ENCODE measurements at places on chromosomes 7 and 10.

- DNase-seq, result no peak
These were observed 56.1 kb upstream of the SH2B2 start for GRCh38 chr7:102230593-102230992.

DNA sequence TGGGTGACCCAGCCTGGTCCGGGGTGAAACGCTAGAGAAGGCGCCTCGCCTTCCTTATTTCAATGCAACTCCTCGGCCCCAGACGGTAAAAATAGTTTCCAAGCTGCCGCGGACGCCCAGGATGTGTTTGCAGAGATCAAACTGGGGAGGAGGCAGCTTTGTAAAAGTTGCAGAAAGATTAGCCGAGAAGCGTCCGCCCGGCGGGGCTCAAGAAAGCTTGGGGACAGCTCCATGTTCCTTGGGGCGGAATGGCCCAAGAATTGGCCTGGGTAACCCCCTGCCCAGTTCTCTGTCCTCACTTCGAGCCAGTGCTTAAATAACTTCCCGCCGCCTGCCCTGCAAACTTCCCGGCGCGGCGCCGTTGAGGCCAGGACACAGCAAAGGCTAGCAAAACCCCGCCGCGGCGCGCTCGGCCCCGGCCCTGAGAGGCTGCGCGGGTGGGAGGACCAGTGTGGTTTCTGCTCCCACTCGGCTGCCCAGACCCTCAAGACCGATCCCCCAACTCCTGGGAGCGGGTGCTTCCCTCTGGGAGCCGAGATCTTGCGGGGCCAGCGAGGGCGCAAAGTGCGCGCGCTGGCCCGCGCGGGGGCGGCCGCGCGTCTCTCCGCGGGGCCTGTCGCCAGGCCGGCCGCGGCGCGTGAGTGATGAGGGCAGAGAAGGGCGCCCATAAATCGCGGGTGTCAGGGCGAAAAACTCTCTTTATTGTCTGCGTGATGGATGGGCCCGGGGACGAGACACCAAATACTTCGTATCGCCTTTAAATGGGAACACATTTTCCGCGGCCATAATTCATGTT lies 6.3 kb upstream of the ZNF503 start:
- no peak for DNase-seq

GRCh38 chr7:37657816-37658215 lies 25.8 kb upstream of the GPR141 start:
- DNase-seq, result no peak

GRCh38 chr10:67884313-67884841 lies at the start of gene SIRT1:
SIRT1 (plus strand) TSS chr10:67884656; CDS start chr10:67884722, 66 bp downstream.
- peak; percentile 91 for DNase-seq

GRCh38 chr7:106345421-106346166 lies 60.8 kb upstream of the NAMPT start:
- DNase-seq, result peak; percentile 9

DNA sequence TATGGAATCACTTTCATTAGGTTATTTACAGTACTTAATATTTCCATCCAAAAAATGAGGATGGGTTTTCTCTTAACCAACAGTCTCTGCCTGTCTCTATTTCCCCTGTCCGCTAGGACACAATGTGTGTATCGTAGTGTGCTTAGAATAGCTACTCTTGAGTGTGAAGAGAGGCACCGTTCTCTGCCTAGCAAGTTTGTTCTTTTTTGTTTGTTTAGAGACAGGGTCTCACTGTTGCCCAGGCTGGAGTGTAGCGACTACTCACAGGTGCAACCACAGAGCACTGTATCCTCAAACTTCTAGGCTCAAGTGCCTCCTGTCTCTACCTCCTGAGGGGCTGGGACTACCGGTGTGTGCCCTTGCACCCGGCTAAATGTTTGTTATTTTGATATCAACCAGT lies 121.9 kb downstream of the ANK3 start:
- DNase-seq, result no peak

DNA sequence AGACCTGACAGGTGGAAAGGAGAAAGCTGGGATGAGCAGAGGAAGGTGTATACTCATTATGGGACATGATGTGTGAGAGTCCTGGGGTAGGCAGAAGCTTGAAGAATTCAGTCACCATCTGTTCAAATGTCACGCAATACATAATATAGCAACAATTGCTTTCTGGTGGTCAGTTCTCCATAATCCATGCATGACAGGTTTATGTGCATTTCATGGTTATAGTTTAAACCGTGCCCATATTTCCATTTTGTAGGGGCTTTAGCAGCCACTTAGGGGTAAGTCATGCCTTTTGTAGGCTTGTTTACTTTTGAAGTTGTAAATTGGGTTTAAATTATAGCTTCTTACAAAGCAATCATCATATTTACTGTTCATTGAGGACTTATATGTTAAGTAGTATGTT lies 158.8 kb downstream of the NXPH1 start:
- DNase-seq, result no peak

DNA sequence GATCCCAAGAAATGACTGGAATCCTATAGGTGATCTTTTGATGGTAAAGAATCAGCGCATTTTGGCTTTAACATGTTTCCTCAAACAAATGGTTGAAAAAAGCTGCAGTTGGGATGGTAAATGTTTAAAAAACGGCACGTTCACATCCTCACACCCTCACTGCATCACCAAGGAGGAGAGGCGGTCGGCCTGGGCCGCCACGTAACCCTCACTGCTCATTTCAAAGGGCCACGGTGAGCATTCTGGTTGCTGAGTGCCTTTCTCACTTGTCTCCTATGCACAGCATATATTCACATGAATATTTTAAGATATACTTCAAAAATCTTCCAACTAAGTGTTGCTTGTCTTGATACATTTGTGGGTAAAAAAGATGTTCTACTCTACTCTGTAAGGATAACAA lies 233.2 kb downstream of the DNAJB6 start:
- DNase-seq, result no peak

DNA sequence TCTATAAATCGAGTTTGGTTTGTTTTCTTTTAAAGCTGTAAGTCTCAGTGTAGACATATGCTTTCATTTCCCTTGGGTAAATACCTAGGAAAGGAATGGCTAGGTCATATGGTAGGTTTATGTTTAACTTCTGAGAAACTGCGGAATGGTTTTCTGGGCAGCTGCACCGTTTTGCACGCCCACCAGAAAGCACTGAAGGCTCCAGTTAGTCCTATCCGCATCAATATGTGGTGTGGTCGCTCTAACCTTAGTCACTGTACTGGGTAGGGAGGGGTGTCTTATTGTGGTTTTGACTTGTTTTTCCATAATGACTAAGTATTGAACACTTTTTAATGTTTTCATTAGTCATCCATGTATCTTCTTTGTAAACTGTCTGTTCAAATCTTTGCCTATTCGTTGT lies 279.5 kb upstream of the AKR1E2 start:
- no peak for DNase-seq

GRCh38 chr7:85512790-85513189 lies 325.9 kb upstream of the SEMA3D start:
- no peak for DNase-seq

DNA sequence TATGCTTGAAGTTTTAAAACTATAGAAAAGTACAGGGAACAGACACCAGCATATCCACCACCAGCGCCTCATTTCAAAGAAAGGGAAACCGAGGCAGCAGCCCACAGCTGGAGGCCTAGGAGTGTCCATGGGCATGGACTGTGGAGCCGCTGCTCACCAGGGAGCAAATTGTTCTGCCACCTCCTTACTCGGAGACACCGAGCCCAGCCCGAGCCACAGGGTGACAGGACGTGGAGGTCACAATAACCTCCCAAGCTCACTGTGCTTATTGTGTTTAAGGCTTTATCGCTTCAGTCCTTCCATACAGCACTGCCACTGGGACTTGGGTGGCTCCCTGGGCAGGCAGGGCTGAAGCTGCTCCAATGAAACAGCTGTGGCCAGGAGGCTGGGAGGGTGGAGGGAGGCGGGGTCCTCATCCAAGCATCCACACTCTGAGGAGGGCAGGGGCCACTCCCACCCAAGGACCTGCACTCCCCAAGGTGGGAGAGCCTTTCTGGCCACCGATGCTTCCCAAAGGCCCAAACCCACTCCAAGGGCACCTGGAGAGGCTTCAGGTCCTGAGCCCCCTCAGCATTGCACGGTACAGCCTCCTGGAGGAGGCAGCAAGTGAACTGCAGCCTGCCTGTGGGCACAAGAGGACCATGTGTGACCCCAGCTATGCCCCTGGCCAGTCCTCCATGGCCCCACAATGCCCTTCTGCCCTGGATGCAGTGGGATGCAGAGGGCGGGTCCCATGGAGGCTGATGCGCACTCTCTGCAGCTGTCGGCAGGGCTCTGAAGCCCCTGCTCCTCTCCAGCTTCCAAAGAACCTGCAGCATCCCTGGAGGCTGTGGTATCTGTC lies 38.7 kb upstream of the RET start:
- DNase-seq, result no peak

DNA sequence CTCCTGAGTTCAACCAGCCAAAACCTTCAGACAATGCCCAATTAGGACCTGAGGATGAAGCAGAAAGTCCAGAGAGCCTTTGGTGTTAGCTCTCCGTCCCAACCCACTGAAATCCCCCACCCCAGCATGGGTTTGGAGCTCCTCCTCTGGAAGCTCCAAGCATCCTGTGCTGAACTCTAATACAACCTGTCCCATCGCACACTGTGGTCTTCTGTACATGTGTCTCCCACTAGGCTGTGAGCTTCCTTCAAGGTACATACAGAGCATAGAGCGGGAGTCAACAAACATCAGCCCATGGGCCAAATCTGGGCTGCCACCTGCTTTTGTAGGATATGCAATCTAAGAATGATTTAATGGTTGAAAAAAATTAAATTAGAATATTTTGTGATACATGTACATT lies 166.5 kb downstream of the LSM5 start:
- no peak for DNase-seq

- DNase-seq, result no peak
These were observed 63.9 kb upstream of the ECHDC3 start for GRCh38 chr10:11678074-11678793.

DNA sequence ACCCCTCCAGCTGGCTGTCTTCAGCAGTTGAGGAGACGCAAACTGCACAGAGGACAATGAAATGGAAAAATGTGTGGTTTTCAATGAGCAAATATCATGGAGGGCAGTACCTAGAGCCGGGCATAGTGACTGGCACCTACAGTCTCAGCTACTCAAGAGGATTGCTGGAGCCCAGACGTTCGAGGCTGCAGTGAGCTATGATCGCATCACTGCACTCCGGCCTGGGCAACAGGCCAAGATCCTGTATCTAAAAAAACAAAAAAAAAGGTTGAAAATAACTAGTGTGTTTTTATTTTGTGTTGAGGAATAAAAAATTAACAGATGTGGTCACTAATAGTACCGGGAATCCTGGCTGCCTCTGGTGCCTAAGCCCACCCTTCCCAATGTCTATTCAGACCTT lies 345.5 kb downstream of the GALNT17 start:
- no peak for DNase-seq

DNA sequence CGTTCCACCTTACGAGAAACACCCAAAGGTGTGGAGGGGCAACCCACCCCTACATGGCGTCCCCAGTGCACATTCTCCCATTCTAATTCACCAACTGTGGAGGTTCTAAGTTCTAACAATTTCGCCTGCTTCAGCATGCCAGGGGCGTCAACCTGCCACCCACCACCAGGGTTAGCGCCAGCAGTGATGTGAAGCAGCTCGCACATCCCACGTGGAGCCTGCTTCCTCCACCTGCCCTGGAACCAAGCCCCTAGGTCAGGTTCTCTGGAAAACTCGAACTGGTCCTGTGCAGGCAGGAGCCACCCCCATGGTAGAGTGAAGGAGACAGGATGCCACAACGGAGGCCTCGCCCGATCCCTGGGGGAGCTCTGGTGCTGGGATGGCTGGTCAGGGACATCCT lies 33.3 kb upstream of the FXYD4 start:
- DNase-seq, result no peak

DNA sequence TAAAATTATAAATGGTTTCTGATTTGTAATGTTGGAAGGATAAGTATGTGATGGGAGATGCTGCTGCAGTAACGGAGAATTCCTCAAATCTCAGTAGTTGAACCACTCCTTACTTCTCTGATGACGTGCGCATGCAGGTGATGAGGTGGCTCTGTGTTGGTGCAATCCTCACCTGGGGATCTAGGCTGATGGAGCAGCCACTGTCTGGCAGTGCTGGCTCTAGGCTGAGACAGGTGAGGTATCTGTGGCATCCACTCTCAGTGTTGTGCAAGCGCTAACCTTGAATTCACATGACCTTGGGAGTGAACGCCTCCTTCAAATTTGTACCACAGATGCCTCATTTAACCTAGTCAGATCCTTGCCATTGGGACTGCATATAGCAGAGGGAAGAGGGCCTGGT lies 35.0 kb downstream of the LHFPL3 start:
- no peak for DNase-seq
